ENCODE measurements at places on chromosomes 5 and 9.
A peak's percentile ranks its signal among the peaks of the same experiment; 100 is the strongest.

- DNase-seq = peak; percentile 42
Measured at GRCh38 chr5:54090495-54091120, 219.8 kb downstream of the ARL15 start.

GRCh38 chr9:83007521-83008300 is 55.2 kb downstream of the RASEF start:
- DNase-seq = no peak

DNA sequence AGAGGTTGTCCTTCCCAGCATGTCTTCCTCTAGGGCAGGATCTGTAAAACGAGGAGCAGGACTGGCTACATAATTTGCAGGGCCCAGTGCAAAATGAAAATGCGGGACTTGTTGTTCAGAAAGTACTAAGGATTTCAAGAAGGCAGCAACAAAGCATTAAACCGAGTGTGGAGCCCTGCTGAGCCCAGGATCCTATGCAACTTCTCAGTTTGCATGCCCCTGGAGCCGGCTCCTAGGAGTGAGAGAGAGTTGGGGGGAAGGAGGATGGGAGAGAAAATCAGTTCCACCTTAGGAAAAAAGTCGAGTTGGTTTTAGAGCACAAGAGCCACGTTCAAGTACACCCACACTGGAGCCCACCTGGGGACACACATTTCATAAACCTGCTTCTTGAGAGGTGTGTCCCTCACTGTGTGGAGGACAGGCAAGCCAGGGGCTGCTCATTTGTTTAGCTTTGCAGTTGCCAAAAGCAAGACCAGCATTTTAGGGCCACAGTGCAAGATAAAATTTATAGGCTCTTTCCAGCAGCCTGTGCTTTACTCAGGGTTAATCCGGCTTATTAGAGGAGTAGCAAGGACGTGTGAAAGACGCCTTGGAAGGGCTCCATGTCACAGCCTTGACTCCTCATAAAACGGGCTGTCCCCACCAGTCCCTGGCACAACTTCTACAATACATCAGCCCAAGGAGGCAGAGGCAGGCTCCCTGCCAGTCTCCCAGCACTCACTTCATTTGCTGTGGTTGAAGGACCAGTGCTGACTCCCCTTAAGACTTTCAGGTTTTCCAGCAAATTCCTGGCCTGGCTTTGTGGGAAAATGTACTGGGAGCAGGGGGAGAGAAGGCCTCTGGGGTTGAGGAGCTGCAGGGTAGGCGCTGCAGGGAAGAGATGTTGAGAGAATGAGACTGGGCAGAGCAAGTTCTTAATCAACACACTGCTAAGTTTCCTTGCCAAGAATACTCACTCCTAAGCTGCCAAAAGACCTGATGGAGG is 159.7 kb upstream of the SEMA6A start:
- DNase-seq = no peak

DNA sequence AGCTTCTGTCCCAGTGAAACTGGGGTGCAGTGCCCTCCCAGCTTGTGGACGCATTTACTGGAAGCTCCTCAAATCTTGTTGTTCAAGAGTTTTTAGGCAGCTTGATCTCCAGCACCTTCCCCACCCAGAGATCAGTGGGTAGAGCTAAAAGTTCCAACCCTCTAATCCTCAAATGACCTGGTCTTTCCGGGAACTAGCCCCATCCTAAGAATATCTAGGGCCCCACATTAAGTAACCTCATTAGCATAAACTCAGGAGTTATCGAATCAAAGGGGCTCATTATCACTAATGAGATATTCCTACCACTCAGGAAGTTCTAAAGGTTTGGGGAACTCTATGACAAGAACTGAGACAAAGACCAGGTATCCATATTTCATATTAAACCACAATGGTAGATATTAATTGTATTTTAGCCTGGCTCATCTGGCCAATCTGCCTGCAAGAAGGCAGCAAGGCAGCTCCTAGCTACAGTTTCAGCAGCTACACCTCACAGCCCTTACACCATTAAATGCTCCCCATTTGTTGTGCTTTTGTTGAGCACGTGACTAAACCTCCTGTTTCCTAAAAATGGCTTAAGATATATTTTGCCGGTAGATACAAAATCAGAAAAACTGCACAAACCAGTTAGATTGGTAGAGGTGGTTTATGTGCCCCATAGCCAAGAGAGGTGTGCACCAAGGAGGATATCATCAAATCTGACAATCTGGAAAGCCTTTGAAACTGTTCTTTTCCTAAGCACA is 24.6 kb upstream of the SLC22A5 start:
- DNase-seq = no peak

GRCh38 chr5:76524868-76525267 is 98.3 kb downstream of the F2RL2 start:
- DNase-seq = no peak

DNA sequence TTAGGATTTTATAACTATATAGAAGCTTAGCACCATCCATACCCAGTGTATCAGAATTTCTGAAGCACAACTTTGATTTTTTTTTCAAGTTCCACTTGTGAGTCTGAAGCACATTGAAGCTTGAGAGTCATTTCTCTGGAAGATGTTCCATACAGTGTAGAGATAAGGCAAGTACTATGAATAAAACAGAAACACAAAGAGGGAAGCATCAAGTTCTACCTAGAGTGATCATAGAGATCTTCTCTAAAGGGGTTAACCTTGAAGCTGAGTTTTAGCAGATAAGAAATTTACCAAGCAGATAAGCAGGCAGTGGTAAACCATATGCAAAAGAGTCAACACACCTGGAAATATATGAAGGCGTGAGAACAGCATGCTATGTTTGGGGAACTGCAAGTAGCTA is 125.3 kb downstream of the MCTP1 start:
- DNase-seq = no peak

DNA sequence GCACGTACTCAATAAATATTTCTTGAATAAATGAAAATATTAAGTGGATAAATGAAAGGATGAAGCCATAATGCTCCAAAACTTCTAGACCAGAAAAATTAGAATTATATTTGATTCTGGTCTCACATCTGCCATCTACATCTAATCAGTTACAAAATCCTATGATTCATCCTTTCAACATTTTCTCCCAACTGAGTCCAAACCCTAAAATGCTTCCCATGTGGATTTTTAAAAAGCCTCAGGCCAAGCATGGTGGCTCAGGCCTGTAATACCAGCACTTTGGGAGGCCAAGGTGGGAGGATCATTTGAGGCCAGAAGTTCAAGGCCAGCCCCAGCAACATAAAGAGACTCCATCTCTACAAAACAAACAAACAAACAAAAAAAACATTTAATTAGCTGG is 31.6 kb upstream of the FST start:
- no peak for DNase-seq

GRCh38 chr9:116276651-116277121 is 123.1 kb downstream of the PAPPA start:
- no peak for DNase-seq

DNA sequence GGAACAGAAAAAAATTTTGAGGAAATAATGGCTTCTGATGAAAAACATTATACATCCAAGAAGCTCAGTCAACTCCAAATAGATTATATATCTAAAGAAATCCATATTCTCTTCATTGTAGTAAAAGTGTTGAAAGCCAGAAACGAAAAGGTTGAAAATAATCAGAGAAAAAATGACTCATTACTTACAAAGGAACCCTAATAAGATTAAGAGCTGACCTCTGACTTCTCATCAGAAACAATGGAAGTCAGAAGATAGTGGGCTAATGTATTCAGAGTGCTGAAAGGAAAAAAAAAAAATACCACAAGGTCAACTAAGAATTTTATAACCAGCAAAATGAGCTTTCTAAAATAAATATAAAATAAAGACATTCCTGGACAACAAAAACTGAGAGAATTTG is 60.0 kb downstream of the HSD17B4 start:
- no peak for DNase-seq

GRCh38 chr9:98175028-98175569 is 17.3 kb downstream of the CORO2A start:
- DNase-seq = peak; percentile 6

- no peak for DNase-seq
Measured at GRCh38 chr5:6907320-6907918, 194.2 kb downstream of the TENT4A start.

DNA sequence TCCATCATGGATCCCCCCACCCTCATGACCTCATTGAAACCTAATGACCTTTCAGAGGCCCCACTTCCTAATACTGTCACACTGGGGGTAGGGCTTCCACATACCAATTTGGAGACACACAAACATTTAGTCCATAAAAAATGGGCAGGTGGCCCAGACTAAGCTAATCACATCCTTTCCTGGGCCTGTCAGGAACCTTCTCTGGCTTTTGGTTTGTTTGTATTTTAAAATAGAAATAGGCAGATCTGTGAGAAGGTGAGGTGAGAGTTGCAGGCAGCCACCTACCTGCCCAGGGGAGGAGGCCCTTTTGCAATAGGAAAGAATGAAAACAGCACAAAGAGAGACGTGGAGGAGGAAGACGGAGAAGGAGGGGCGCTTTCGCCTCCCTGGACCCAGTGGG is 90.2 kb upstream of the BOD1 start:
- DNase-seq = no peak

DNA sequence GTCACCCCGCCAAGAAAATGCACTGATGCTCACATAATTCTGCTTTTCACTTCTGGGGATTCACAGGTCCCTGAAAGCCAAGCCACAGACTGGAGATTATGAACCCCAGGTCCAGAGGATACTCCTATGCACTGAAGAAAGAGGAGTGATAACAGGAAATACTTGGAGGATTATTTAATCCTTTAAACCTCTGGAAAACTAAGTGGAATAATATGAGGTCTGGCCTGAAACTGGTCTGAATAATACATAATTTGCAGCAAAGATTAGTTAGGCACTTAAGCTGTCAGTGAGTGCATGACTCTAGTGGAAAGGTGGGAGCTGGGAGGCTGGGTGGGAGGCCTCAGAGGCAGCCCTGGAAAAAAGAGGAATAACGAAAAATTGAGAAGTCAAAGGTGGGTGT is 45.7 kb downstream of the MARCHF3 start:
- DNase-seq = no peak

GRCh38 chr9:84570482-84571154 is 98.9 kb upstream of the NTRK2 start:
- no peak for DNase-seq

GRCh38 chr9:31823365-31823764 is 561.1 kb upstream of the ACO1 start:
- no peak for DNase-seq

GRCh38 chr5:98258939-98259338 is 514.5 kb upstream of the RGMB start:
- no peak for DNase-seq

DNA sequence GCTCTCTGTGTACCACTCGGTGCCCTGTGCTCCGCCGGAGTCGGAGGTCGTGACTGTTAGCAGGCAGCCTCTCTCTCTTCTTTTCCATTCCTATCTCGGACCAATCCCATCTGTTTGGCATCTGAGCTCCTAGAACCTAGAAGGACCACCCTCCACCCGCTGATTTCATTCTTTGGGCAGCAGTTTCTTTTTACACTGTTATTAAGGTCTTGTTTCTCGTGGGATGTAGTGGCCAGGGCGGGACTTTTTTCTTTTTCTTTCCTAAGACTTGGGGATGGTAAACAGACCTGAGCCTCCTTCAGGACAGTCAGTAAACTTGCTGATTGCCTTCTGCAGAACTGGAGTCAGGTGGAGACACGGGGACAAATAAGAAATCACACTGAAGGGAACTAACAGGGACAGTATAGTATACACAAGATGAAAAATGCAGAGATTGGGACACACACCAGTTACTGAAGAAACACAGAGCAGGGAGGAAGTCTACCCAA is 500 bp downstream of the URM1 start:
- no peak for DNase-seq

- no peak for DNase-seq
Measured at GRCh38 chr5:32865475-32865874, 154.4 kb downstream of the NPR3 start.

- no peak for DNase-seq
Measured at GRCh38 chr9:6715755-6716643, 41.8 kb upstream of the KDM4C start.

DNA sequence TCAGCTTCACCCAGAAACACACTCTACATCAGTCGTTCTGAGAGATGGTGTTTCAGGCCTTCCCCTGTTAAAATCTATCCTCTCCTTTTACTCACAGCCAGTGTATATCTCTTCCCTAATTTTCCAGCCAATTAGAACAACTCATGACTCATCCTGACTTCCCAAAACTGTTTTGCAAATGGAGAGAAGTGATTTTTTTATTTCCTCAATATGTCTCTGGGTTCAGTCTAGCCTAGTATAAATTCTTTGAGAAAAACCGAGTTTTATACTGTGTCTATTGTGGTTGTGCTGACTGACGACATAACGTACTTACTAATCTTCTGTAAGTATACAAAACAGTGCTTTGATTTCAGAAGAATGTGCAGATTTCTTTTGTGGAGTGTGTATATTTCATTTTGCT is 28.4 kb upstream of the CAST start:
- no peak for DNase-seq

- DNase-seq = no peak
Measured at GRCh38 chr5:103262422-103262871, 3.9 kb downstream of the MACIR start.

DNA sequence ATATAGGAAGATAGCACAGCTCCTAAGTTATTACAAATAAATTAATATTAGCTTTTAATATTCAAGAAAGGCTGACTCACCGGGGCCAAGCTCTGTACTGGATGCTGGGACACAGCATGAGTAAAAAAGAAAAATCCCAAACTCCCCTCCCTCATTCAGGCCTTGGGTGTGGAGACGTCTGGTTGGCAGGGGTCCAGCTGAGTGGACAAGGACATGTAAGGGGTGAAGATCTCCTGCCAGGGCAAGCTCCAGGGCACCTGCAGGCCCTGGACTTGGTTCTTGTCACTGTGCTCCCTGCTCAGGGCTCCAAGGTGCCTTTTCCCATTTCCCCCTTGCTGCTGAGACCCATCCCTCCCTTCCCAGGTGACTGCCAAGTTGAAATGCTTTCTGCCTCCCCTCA is 388.5 kb downstream of the ENC1 start:
- no peak for DNase-seq

GRCh38 chr5:126561908-126562307 is 33.1 kb downstream of the ALDH7A1 start:
- DNase-seq = no peak

DNA sequence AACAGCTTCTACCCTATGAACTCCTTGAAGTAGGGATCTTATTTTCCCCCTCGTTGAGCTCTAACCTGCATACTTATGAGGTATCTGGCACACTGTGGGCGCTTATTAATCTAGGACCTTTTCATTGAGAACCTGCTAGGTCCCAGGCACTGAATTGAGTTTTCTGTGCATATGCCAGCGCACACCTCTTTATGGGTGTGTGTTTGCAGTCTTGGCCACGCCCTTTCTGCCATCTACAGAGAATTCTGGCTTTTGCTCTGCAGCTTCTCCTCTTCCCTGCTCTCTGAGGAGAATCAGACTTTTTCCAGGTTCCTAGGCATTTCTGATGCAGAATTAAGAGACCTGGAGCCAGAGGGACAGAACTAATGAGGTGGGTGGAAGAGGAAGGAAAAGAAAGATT is 25.4 kb upstream of the SSBP2 start:
- no peak for DNase-seq

GRCh38 chr5:174532455-174533453 is 191.6 kb upstream of the MSX2 start:
- peak; percentile 92 for DNase-seq

- peak; percentile 75 for DNase-seq
Measured at GRCh38 chr5:111781200-111781599, 24.2 kb upstream of the NREP start.
